Breast epithelium (tissue), 4 donors: ENCODE measurements at places on chromosomes 16 and 17. TPM values are rescaled to one million over a fixed set of nuclear protein-coding genes. Genes with fewer than 3 reads are reported as not detected.
A peak's percentile ranks its signal among the peaks of the same experiment; 100 is the strongest.

The CD300LB gene
- 0.88 TPM for total RNA-seq

The SLC52A1 gene
- total RNA-seq: 0.32 TPM

The FBXO39 gene
- 1.0 TPM for total RNA-seq

The CCL7 gene
- total RNA-seq: not detected

The CANT1 gene
- 48.1 TPM for total RNA-seq

The NTN3 gene
- total RNA-seq: not detected

The CNTROB gene
- 27.2 TPM for total RNA-seq

The MTSS2 gene
- total RNA-seq: 28.8 TPM

The CCL1 gene
- not detected for total RNA-seq

DNA sequence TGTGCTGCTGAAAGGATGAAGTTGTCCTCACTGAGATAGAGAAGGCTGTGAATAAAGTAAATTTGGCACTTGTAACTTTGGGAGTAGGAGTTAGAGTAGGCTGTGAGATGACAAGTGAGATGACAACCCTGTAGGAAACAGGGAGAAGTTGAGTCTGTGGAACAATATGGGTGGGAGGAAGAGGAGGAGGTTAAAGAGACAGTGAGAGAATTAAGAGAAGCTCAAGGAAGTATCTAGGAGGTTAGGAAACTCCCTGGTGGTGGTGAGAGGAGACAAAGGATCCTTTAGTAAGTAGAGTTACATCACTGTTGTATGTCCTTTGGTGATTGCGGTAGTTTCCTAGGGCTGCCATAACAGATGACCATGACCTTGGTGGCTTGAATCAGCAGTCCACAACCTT, 10.7 kb upstream of the HSD17B2 start:
- no peak overlapping the region for H3K4me3 ChIP-seq
- H3K27me3 ChIP-seq: no peaks in the 10 kb centered on the region
- no peaks in the 10 kb centered on the region for H3K4me1 ChIP-seq

GRCh38 chr17:263773-264172, 82.3 kb upstream of the DOC2B start:
- DNase-seq: peak; percentile 45
- no peaks in the 10 kb centered on the region for H3K27me3 ChIP-seq
- H3K4me3 ChIP-seq: no peak overlapping the region
- no peaks in the 10 kb centered on the region for H3K36me3 ChIP-seq

- no peak overlapping the region for H3K4me3 ChIP-seq
- H3K4me1 ChIP-seq: no peaks in the 10 kb centered on the region
- H3K27ac ChIP-seq: no peak overlapping the region
- no peaks in the 10 kb centered on the region for H3K27me3 ChIP-seq
Measured at GRCh38 chr16:48517493-48517892, 92.5 kb downstream of the N4BP1 start.

- H3K27me3 ChIP-seq: peaks cover 4% of the 10 kb centered on the region
- H3K4me1 ChIP-seq: peaks cover 6% of the 10 kb centered on the region
- H3K36me3 ChIP-seq: no peaks in the 10 kb centered on the region
- no peak overlapping the region for H3K4me3 ChIP-seq
Measured at GRCh38 chr17:79779661-79780365, 1.9 kb downstream of the CBX2 start.

DNA sequence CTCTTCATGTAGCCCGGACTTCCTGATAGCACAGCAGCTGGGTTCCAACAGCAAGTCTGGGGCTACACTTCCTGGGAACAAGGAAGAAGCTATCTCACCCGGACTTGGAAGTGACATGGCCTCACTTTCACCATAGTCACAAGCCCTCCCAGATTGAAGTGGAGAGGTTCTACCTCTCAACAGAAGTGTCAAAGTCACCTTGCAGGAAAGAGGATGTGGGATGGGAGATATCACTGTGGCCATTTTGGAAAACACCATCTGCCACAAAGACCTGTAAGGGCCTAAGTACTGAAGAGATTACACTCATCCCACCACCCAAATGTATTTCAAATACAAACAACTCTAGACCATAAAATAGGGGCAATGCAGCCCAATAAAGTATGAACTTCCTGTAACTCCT, 29.9 kb upstream of the DHRS7B start:
- H3K36me3 ChIP-seq: no peaks in the 10 kb centered on the region
- no peak overlapping the region for H3K27ac ChIP-seq
- H3K27me3 ChIP-seq: no peaks in the 10 kb centered on the region
- H3K4me1 ChIP-seq: no peaks in the 10 kb centered on the region
- no peak for DNase-seq
- no peak overlapping the region for H3K4me3 ChIP-seq

- DNase-seq: no peak
- no peaks in the 10 kb centered on the region for H3K27me3 ChIP-seq
- no peaks in the 10 kb centered on the region for H3K36me3 ChIP-seq
- no peak overlapping the region for H3K27ac ChIP-seq
Measured at GRCh38 chr17:41329279-41329948, 13.9 kb upstream of the KRTAP17-1 start.

- peaks cover 5% of the 10 kb centered on the region for H3K4me1 ChIP-seq
- no peaks in the 10 kb centered on the region for H3K27me3 ChIP-seq
- no peak overlapping the region for H3K4me3 ChIP-seq
- H3K27ac ChIP-seq: no peak overlapping the region
- DNase-seq: no peak
- no peaks in the 10 kb centered on the region for H3K36me3 ChIP-seq
Measured at GRCh38 chr16:48370229-48370628, 15.0 kb downstream of the SIAH1 start.

GRCh38 chr17:64092952-64093451, 36.9 kb downstream of the ERN1 start:
- no peak overlapping the region for H3K4me3 ChIP-seq
- peak overlapping the region; percentile 40 for H3K27ac ChIP-seq
- H3K36me3 ChIP-seq: no peaks in the 10 kb centered on the region
- H3K4me1 ChIP-seq: no peaks in the 10 kb centered on the region

- H3K27me3 ChIP-seq: no peaks in the 10 kb centered on the region
- no peaks in the 10 kb centered on the region for H3K36me3 ChIP-seq
- no peak overlapping the region for H3K4me3 ChIP-seq
- H3K27ac ChIP-seq: peak overlapping the region; percentile 83
- no peak for DNase-seq
Measured at GRCh38 chr17:50194934-50195865, 6.2 kb downstream of the COL1A1 start.

- peaks cover 8% of the 10 kb centered on the region for H3K4me1 ChIP-seq
- H3K27ac ChIP-seq: no peak overlapping the region
- no peaks in the 10 kb centered on the region for H3K27me3 ChIP-seq
- H3K36me3 ChIP-seq: no peaks in the 10 kb centered on the region
- DNase-seq: no peak
Measured at GRCh38 chr16:31200821-31201568, 1.6 kb downstream of the PYCARD start.

DNA sequence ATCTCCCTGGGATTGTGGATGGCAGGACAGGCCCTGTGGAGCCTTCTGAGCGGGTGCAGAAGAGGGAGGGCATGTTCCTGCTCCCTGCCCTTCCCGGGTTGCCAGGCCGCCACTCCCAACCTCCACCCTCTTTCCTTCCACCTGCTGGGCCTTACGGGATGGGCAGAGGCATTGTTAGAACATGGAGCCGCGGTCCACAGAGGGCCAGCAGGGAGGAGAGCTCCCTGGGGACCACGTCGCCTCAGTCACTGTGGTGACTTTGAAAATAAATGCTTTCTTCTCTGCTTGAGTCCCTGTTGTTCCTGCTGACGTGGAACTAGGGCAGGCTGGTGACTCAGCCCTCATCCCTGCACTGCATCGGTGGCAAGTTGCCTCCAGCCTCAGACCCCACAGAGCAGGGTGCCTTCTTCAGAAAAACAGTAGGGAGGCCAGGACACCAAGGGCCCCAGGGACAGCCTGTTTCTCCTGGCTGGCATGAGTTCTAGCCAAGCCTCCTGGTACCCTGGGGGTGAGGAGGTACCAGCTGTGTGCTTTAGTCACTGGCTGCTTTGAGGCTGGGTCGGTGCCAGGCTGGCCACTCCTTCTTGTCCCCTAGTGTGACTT, 224.9 kb downstream of the SEC14L1 start:
- H3K36me3 ChIP-seq: no peaks in the 10 kb centered on the region
- DNase-seq: peak; percentile 96
- H3K4me1 ChIP-seq: peaks cover 31% of the 10 kb centered on the region
- no peak overlapping the region for H3K4me3 ChIP-seq
- H3K27me3 ChIP-seq: no peaks in the 10 kb centered on the region

DNA sequence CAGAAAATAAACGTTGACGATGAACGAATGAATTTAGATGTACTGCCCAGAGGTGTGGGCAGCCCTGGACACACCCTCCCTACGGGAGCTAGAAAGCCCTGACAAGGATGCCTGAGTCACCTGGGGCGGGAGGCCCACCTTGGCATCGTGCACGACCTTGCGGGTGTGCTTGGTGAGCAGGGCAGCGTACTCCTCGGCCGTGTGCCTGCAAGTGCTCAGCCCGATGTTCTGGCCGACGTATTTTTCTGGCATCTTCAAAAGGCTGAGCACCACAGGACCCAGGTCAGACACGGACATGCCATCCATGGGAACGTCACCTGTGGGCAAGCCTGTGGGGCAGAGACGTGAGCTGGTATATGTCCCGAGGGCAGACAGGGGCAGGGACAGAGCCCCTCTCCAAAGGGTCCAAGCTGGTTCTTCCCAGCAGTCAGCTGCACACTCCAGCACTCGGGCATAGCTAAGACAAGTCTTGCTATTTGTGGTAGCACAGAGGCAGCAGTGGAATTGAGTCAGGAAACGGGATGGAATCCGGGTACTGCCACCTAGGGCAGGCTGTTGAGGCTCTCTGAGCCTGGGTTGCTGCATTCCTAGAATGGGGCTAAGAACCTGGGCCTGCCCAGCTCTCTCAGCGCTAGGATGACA, 10.8 kb downstream of the NMRAL1 start:
- no peak for DNase-seq
- peaks cover 4% of the 10 kb centered on the region for H3K36me3 ChIP-seq
- no peak overlapping the region for H3K4me3 ChIP-seq
- H3K27me3 ChIP-seq: no peaks in the 10 kb centered on the region

DNA sequence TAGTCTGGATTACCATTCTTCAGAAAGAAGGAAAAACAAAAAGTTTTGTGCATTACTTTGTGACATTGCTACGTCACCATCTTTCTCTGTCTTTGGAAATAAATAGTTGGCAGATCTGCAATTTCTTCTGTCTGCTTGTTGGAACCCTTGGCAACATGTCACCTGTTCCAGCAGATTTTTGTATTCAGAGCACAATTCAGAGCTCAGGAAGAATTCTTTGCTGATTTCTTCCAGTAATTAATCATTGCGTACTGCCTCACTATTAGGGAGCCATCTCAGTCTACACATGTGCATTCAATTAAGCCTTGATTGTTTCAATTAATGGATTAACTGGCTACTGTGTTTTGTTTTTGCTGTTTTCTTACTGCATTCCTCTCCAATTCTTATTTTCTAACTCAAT, 467.2 kb downstream of the CDH8 start:
- H3K27ac ChIP-seq: no peak overlapping the region
- no peak overlapping the region for H3K4me3 ChIP-seq
- H3K36me3 ChIP-seq: no peaks in the 10 kb centered on the region
- DNase-seq: no peak

- peak overlapping the region; percentile 98 for H3K27ac ChIP-seq
- DNase-seq: peak; percentile 77
- peak overlapping the region; percentile 93 for H3K4me3 ChIP-seq
Measured at GRCh38 chr17:18257982-18258355, 569 bp downstream of the FLII start.

DNA sequence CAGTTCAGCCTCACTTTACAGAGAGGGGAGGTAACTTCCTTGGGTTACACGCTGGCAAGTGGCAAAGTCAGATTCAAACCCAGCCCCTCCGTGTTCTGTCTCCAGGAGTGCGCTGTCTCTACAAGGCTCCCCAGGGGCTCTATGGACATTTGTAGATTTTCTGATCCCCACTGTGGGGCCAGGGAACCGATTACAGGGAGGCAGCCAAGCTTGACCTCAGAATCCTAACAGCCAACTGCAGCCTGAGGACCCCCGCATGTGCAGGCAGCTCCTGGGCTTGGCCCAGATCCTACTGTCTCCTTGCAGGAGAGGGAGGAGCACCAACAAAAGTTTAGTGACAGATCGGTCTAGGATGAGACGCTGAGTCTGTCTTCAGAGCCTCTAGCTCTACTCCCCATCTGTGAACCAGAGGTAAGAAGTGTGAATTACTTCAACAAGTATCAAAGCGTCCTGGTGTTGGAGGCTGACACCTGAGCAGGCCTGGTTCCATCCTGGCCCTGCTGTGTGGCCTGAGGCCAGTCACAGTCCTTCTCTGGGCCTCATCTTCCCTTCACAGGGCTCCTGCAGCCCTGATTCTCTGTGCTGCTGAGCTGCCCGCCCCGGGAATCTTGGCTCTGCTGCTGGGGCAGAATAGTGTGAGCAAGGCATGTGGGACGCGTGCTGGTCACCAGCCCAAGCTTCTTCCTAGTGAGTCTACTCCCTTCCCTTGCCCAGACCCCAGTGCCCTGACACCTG, 9.2 kb upstream of the NATD1 start:
- no peak overlapping the region for H3K27ac ChIP-seq
- H3K4me3 ChIP-seq: no peak overlapping the region
- no peaks in the 10 kb centered on the region for H3K27me3 ChIP-seq
- H3K36me3 ChIP-seq: no peaks in the 10 kb centered on the region
- H3K4me1 ChIP-seq: no peaks in the 10 kb centered on the region
